ENCODE measurements at places on chromosomes 4 and X.

DNA sequence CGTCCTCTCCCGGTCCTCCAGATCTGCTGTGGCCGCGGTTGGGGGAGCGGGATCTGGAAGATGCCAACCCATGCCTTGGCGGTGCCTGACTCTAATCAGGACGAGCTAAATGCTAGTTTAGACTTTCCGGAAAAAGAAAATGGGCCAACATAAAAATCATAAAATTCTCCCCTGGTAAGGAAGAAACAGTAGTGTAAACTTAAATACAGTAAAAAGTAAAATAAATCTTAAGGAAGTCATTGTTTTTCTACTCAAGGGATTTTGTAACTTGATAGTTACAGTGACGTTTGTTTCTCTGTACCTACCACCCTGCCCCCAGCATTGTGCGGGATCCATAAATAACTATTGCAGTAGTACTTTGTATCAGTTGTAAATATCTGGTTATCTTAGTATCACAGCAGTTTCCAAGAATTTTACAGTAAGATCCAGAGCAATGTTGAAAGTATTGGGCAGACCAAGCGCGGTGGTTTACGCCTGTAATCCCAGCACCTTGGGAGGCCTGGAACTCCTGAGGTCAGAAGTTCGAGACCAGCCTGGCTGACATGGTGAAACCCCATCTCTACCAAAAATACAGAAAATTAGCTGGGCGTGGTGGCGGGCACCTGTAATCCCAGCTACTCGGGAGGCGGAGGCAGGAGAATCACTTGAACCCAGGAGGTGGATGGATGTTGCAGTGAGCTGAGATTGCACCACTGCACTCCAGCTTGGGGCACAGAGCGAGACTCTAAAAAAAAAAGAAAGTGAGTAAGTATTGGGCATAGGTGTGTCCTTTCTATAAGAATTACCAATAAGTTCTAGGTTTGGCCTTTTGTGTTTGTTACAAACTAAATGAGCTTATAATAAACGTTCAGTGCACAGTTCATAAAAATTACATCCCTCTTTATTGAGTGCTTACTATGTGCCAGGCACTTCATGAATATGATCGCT, 1.0 kb upstream of the PLA2G12A start:
- DNase-seq = no peak

GRCh38 chr4:42844422-42845070, 48.0 kb upstream of the GRXCR1 start:
- DNase-seq = no peak

DNA sequence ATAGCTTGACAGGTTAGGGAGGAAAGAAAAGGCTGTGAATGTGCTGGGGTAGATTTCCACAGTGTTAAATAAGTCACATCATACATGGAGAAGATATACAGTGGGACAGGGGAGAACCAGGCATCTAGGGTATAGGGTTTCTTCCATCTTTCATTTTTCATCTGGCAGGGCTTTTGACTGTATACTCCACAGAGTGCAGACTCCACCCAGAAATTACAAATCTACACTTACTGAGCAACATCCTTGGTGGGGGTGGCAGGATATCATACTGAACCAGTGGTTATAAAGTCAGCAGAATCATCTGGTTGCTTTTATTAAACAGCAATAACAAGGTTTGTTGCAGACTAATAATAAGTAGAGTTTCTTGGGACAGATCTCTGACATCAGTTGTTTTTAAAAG, 154.2 kb downstream of the NPNT start:
- no peak for DNase-seq

DNA sequence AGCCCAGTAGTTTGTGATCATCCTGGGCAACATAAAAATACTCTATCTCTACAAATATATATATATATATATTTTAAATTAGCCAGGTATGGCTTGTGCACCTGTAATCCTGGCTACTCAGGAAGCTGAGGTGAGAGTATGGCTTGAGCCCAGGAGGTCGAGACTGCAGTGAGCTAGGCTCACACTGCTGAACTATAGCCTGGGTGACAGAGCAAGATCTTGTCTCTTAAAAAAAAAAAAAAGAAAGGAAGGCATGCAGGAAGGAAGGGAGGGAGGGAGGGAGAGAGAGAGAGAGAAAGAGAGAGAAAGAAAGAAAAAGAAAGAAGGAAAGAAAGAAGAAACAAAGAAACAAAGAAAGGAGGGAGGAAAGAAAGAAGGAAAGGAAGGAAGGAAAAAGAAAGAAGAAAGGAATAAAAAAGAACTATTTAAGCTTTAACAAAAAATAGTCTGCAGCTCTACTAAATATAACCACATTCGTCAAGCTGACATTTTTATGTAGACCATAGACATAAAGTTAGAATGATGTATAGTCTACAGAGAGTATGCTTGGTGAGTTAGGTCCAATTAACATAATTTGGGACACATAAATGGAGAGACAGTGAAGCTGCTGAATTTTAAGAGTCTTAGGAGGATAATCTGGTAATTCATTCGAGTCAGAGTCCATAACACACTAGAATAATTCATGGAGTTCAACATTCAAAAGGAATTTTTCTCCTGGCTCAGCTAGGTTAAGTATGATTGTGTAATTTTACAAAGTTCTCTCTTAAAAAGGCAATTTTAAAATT, 111.9 kb downstream of the GLRA3 start:
- DNase-seq = no peak

GRCh38 chr4:1396806-1397455, 9.3 kb downstream of the NKX1-1 start:
- DNase-seq = no peak

- DNase-seq = no peak
These were observed 80.7 kb upstream of the EOLA2 start for GRCh38 chrX:150018931-150019361.

DNA sequence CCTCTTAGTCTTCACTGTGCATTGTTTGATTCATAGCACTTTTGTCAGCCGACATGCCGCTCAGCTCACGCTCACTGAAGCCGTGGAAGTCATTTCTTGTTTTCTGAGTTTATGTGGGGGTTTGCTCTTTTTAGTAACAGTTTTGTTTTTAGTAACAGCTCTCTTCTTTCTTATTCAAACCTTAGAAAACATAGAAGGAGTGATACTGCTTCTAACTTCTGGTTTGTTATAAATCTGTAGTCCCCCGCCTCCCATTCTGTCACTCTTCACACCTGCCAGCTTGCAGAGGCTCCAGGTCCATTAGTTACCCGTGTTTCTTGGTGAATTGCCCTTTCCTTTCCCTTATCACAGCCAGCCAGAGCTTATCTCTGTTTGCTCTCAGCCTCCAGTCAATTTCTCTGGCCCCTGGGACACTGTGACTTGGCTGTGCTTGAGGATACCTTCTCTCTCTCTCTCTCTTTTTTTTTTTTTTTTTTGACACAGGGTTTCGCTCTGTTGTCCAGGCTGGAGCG, 50.5 kb downstream of the GRK4 start:
- DNase-seq = no peak

GRCh38 chr4:11175374-11175773, 253.3 kb downstream of the HS3ST1 start:
- DNase-seq = no peak

DNA sequence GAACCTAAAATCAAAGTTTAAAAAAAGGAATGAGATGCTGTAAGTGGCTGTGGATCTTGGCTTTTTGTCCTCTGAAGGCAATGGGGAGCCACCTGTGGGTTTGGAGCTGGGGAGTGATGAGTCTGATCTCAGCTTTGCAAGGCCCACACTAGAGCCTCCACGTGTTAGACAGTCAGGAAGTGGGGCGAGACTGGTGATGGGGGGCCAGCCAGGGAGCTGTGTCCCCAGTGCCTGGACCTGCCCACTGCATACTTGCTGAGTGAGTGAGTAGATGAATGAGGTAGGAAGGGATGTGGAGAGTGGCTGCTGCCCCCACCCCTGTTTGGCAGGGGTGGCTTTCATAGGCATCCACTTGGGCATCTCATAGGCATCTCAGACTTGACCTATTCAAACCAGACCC, 84.0 kb downstream of the NHSL2 start:
- no peak for DNase-seq

DNA sequence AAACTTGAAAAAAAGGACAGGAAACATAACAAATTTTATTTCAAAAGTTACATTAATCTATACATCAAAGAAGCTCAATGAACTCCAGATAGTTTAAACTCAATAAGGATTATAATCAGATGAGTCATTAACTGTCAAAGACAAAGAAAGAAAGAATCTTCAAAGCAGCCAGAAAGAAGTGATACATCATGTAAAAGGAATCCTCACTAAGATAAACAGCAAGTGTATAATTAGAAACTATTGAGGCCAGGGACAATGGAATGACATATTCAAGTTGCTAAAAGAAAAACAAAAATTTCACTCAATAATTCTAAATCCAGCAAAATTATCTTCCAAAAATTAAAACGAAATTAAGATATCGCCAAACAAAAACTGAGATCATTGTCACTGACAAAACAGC, 161.6 kb upstream of the NWD2 start:
- no peak for DNase-seq

DNA sequence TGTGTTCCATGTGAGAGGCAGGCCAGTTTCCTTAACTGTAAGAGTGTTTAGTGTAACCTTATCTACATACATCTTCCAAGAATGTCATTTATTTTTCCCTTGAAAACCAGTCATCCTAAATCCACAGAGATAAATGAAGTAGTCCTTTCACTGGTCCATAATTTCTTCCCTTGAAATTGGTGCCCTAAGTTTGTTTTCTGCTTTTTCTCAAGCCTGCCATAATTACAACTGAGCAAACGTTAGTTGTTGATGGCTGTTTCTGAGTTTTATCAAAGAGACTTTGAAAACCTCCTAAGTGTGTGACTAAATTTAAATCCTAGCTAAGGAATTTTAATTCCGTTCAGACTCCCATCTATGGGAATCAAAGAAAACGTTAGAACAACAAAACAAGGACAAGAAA, 3.6 kb upstream of the TDO2 start:
- no peak for DNase-seq

DNA sequence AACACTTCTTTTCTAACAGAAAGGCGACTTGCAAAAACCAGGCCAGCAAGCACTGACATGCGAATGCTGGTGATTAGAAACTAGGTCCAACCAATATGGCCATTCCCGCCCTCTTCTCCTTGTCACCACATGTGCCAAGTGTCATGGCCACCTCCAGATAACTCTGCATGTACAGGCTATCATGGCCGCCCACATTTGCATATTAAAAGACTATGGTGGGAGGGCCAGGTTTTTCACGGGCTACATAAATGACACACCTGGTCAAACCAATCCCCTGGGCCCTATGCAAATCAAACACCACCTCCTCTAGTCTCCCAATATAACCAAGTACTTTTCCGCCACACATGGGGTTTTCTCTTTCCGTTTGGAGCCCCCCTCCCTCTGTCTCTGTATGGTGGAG, 40.1 kb downstream of the NUDT11 start:
- DNase-seq = no peak

DNA sequence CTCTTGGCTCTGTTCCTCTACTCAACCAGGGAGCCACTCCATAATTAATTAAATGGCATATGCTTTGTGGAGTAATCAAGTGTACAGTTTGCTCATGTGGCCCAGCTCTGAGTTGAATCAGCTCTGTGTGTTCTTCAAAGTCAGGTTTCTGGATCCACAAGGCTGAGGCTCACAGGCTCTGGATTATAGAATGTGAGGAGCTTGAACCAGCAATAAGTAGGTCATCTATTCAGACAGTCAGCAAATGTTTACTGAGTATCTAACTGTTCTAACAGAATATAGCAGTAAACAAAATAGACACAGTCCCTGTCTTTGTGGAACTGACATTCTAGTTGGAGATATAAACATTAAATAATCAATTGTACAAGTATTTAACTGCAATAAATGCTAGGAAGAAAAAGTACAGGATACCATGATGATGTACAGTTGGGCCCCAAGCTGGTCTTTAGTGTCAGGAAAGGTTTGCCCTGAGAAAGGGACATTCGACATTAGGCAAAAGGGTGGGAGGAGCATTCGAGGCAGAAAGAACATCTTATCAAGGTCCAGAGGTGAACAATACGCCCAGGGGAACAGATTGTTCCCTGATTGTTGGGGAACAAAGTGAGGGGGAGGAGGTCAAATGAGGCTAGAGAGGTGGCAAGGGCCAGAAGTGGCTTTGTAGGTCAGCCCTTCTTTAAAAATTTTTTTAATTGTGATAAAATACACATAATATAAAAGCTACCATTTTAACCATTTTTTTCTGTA, 20.5 kb upstream of the TSR2 start:
- DNase-seq = no peak

- DNase-seq = peak; percentile 19
These were observed 62.8 kb upstream of the EGFL6 start for GRCh38 chrX:13506574-13506973.

DNA sequence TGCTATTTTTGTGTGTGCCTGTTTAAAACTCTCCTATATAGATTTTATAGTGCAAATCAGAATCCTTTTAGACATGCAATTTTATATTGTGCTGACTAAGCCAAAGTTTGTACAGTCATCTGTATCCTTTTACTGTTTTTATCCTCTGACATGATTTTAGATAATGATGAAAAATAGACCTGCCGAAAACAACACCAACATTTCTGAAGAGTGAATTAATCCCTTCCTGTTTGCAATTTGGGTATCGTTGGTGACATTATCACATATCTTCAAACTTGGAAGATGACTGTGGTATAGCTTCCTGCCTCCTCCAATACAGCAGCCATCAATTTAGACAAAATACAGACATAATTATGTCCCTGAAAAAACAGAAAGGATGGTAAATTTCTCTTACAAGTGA, 28.9 kb upstream of the DSPP start:
- no peak for DNase-seq

GRCh38 chr4:42436928-42437565, 39.8 kb downstream of the SHISA3 start:
- no peak for DNase-seq

DNA sequence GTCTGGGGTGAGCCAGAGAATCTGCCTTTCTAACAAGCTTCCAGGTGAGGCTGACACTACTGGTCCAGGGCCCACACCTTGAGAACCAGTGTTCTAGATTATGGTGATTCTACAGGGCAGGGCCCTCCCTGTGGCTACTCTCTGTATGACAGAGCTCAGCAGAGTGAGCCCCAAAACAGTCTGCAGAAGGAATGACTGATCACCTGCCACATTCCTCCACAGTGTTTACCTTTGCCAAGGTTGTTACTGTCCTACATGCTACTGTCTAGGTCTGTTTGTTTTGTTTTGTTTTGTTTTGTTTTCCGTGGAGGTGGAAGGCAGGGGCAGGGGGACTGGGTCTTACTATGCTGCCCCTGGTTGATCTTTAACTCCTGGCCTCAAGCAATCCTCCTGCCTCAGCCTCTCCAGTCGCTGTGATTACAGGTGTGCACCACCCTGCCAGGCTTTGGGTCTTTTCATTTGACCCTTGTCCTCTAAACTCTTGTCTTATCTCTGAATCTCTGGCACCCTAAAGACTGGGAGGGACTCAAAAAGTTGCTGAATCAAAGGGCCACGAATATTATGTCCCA, 45.1 kb downstream of the MAP7D2 start:
- no peak for DNase-seq

DNA sequence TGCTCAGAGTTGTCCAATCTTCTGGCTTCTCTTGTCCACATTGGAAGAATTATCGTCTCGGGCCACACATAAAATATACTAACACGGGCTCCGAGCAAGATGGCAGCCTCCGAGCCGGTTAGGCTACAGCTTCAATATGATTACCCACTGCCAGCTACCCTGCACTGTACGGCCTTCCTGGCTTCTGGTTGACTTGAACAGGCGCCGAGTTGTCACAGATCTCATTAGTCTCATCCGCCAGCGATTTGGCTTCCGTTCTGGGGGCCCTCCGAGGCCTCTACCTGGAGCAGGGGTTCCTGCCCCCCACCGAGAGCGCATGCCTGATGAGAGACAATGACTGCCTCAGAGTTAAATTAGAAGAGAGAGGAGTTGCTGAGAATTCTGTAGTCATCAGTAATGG, 101.2 kb upstream of the NUDT6 start:
- DNase-seq = no peak
